Upper lobe of right lung (tissue), 1 donor: ENCODE measurements at places on chromosomes 3 and 15. TPM values are rescaled to one million over a fixed set of nuclear protein-coding genes. Genes with fewer than 3 reads are reported as not detected.

Gene HYAL1
- total RNA-seq, result 78.8 TPM

Gene PTX3
- 7.2 TPM for total RNA-seq

Gene VPS33B
- total RNA-seq, result 14.3 TPM

DNA sequence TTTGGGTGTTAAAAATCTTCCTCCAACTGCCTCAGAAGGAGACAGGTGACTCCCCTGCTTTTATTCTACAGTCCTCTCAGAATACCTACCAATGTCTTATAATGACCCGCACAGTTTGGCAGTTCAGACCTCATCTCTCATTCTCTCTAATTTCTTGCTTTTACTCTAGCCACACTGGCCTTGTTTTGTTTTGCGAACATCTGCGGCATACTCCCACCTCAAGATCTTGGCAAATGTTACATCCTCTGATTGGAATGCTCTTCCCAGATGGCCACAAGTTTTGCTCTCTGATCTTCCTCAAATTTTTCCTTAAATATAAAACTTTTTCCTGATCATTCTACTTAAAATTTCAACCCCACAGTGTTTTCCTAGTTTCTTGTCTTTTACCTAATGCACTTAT, 94.1 kb downstream of the PLSCR2 start:
- no peak for DNase-seq

DNA sequence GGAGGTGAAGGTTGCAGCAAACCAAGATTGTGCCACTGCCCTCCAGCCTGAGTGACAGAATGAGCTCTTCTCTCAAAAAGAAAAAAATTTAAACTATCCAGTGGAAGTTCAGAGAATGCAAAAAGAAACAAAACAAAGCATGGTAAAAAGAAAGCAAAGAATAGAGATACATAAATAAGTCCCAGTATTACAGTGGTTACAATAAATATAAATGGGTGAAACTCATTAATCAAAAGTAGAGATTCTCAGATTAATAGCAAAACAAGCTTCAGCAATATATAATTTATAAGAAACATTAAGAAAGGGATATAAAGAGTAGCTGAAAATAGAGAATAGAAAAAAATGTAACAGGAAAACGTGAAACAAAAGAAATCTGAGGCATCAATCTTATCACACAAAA, 23.6 kb upstream of the GHSR start:
- DNase-seq, result no peak

- no peak for DNase-seq
Observed at GRCh38 chr3:48596676-48597407, 1.7 kb upstream of the COL7A1 start.
